LHCN-M2 (cell line): ENCODE measurements at places on chromosomes 6 and 20.

DNA sequence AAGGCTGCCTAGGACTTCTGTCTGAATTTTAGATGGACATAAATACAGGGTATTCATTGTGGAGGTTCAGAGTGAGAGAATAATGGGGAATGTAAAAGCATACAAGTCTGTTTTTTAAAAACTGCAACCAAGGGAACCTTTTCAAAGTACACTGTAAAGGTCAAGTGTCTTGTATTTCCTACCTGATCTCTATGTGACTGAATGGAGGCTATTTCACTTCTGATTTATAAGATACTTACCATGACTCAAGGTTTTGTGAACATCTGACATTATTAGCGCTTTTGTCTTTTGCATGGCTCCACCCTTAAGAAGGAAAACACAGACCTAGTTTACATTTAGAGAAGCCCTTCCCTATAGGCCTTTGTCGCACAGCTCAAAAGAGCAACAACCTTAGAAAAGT, 126.5 kb downstream of the ZFAND3 start:
- DNase-seq = no peak

DNA sequence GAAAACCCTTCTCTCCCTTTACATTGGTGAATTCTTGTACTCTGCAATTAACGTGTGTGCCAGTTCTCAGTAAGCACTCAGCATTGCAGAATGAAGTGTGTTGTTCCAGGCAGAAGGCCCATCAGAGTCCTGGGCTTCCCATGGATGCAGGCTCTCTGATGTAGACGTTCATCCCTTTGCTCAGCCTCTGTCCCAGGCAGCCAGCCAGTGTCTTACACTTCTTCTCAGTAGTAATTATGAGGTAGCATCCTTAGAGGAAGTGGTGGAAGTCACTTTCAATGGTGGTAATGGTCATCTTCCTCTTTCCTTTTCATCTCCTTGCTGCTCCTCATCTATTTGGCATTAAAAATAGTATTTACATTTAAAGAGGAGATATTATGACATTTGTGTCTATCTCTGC, 66.7 kb upstream of the FYN start:
- no peak for DNase-seq

DNA sequence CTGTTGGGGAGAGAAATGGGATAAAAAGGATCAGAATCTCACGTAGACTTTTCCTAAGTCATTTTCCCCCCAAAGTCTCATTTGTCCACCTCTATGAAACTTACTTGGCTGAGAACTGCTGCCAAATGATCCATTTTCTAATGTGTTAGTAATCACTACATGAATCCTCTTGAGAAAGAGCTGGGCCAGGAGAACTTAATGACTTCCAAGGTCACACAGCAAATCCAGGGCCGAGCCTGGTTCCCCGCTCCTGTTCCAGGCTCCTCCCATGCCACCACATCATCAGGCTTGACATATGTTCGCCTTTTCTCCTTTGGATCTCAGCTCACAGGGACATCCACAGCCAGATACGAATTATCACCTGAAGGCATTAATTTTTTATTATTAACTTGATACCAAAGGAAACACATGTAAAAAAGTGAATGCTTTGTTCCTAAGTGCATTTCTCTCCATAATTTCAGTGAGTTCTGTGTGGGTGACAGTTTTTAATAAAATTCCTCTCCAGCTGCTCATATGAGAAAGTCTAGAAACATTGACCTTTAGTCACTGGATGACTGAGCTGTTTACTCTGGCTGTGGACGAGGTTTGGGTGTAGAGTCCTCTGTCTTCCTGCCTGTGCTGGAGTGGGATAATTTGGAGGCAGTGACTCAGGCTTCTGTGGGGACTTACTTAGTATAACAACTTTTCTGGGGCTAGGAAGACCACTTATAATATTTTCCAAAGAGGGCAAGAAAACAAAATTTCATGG, 276.3 kb downstream of the PAX1 start:
- DNase-seq = peak; percentile 77

- no peak for DNase-seq
Observed at GRCh38 chr6:166293731-166294584, 14.2 kb downstream of the PRR18 start.

GRCh38 chr6:124254941-124255685, 451.4 kb downstream of the NKAIN2 start:
- no peak for DNase-seq
